Femur (tissue), 1 donor: ENCODE measurements at places on chromosomes 5 and 9.
A peak's percentile ranks its signal among the peaks of the same experiment; 100 is the strongest.

DNA sequence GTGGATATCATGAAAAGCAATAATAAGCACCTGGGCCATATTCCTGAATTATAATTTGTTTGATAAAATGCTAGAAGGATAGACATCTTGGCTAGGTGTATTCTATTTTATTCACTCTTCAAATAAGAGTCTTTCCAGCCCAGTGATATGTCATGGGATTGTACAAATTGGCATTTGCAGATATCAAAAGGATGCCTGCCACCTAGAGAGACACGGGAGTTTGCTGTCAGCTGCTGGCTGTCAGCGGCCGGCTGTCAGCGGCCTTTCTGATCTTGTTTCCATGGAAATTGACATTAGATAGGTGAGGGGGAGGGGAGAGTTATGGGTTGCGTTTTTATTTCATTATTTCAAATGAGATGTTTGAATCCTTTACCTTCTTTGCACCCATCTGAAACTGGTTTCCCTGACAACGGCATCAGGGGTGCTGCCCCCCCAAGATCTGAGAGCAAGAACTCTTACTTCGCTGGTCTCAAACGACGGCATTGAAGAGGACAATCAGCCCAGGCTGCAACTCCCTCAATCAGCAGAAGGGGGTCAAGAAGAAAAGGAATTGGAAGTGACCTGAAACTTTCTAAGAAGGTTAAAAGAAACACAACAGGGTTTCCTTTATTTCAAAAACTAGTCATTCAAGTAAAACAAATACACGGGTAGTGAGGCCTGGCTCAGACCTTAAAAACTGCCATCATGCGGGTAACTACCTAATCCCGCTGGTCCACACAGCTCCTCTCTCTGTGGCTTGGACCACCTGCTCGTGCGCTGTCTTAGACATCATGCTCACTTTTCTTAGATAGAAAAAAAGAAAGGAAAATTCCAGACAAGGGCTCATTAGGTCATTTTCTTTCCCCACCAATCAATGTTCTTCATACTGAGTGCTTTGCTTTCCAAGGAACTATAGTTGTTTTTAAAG, 115.7 kb downstream of the TLE1 start:
- DNase-seq, result no peak

DNA sequence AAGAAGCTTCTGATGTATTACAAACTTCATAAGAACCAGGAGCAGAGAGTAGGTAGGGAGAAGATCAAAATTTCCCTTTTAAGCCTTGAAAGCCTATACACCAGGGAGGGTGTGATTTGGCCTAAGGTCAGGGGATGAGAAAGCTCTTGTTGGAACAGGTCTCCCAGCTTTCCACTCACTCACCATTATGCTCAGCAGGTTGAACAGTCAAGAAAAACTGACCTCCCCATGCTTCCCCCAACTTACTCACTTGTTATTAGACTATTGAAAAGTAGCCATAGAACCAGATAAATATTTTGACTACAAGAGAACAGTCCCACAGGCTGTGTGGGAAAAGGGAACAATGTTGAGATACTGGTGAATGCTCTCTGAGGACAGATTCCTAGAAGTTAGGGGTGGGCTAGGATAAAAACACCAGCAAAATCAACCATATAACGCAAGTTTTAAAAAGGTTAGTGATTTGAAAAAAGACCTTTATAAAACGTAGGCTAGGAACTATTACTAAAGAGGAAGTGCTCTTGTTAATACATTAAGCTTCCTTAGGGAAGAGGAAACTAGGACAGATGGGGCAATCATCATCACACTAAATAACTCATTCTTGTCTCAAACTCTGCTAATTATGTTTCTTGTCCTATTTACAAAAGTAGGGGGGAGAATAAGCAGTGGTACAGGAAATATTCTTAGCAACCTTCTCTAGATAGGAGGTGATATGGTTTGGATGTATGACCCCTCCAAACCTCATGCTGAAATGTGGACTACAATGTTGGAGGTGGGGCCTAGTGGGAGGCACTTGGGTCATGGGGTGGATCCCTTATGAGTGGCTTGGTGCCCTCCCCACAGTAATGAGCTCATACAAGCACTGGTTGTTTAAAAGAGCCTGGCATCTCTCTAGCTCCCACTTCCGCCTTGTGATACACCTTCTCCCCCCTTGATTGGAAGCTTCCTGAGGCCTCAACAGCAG, 31.0 kb downstream of the PCDHGC5 start:
- DNase-seq, result no peak

DNA sequence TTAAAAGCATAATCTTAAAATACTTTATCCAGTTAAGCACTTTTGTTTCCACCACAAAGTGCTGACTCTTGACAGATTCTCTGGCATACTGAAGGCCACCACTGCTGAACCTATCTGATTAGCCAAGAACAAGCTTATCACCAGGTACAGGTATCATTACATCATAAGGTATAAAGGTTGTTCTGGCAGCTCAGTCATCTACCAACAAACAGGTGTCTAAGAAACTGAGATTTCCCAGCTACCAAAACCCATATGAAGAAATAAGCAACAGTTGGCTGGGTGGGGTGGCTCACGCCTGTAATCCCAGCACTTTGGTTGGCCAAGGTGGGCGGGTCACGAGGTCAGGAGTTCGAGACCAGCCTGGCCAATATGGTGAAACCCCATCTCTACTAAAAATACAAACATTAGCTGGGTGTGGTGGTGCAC, 5.0 kb downstream of the MTMR12 start:
- no peak for DNase-seq

DNA sequence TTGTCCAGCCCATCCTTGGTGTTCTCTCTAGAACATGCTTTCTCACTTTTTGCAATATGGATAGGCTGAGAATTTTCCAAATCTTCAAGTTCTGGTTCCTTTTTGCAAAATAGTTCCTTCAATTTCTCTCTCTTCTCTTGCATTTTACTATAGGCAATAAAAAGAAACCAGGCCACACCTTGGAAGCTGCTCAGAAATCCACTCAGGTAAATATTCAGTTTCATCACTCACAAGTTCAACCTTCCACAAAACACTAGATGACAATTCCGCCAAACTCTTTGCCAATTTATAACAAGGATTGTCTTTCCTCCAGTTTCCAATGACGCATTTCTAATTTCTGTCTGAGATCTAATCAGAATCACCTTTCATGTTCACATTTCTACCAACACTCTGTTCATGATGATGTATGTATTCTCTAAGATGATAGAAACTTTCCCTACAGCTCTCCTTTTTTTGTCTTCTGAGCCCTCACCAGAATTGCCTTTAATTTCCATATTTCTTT, 204.2 kb upstream of the PIK3R1 start:
- DNase-seq, result no peak

- DNase-seq, result no peak
Measured at GRCh38 chr5:90747175-90747574, 188.6 kb downstream of the ADGRV1 start.

DNA sequence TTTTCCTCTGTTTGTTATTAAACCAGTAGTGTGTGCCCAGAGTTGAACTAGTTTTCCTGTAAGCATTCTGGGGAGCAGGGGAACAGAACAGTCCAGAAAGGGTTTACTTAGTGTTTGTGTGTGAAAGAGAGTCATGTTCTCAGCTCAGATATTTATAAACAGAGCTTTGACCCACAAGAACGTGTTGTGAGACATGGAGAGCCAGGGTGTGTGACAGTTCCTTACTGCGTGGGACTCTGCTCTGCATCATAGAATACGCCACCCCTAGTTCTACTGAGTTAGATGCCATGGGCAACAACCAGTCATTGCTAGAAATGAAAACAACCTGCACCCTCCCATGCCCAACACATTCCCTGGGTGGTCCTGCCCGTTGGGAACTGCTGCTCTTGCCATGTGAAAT, 330.7 kb downstream of the NDUFS4 start:
- no peak for DNase-seq

- no peak for DNase-seq
Measured at GRCh38 chr5:109838157-109838556, 148.4 kb downstream of the MAN2A1 start.

- no peak for DNase-seq
Measured at GRCh38 chr5:11040345-11040744, 279.3 kb upstream of the DAP start.

- DNase-seq, result no peak
Measured at GRCh38 chr5:131373265-131373664, 109.4 kb downstream of the CDC42SE2 start.

DNA sequence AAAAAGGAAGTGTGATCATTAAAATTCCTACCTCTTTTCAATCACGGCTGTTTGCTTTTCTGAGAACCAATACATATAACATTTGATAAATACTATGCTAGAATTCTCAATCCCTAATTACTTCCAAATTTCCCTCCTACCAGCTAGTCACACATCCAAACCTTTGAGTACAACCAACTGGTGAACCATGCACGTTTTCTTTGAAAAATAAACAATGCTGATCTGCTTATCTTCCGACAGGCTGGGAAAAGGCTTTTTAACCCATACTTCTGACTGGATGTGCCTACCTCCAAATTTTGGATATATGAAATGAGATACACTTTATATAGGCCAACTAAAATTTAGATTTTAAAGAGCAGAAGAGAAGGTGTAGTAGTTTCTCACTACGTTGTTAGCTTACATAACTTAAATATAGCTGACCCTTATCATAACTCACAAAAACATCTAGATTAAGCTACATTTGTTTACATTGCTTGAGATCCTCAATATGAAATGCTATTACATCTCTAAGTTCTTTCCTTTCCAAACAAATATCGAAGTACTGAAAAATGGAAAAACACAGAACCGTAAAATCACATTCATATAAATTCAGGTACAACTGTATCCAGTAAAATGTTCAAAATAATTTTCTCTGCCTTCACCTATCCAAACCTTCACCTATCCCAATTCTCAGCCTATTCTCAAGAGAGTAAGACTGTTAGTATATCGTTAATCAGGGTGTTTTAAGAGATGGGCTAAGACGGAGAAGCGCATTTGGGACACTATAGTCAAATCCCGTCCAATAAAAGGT, 2.1 kb downstream of the NR3C1 start:
- no peak for DNase-seq

DNA sequence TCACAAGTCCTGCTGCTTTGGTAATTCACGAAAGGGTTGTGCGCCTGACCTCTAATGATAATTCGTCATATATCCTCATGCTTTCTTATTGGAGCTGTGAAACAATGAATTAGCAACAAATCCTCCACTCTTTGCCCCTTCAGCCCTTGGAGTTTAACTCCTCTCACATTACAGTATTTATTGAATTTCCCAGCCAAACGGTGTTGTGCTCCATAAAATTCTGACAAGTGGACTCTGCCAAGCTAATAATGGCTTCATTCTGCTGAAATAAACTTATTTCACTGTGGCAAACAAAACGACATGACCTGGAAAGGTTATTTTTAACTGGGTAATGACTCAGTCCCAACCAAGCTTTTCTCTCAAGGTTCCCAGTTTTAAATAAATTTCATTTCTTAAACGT, 984.4 kb upstream of the DMAC1 start:
- DNase-seq, result no peak

GRCh38 chr5:17801595-17801994, 167.3 kb downstream of the TAF11L14 start:
- no peak for DNase-seq

DNA sequence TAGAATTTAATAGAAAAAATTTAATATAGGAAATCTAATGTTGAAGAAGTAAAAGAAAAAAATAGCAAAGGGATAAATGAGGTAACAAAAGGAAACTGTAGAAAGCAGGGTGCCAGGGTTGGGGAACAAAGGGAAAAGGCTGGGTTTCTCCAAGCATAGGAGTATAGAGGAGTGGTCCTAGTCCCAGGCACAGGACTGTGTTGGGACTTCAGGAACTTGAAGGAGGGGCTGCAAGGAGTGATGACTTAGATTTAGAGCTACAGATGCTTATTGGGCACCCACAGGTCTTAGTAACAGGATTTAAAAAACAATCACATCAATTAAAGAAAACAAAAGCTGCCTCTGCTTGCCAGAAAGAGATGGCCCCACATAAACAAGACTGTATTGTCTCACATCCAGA, 396.5 kb upstream of the TNC start:
- no peak for DNase-seq

GRCh38 chr5:137939331-137939730, 50.1 kb downstream of the PKD2L2 start:
- DNase-seq, result no peak

GRCh38 chr5:170151097-170151831, 45.6 kb downstream of the FOXI1 start:
- peak; percentile 29 for DNase-seq

- DNase-seq, result peak; percentile 13
Measured at GRCh38 chr5:150103678-150104549, 17.6 kb upstream of the CSF1R start.

GRCh38 chr5:1561402-1561929, 37.7 kb upstream of the LPCAT1 start:
- no peak for DNase-seq

DNA sequence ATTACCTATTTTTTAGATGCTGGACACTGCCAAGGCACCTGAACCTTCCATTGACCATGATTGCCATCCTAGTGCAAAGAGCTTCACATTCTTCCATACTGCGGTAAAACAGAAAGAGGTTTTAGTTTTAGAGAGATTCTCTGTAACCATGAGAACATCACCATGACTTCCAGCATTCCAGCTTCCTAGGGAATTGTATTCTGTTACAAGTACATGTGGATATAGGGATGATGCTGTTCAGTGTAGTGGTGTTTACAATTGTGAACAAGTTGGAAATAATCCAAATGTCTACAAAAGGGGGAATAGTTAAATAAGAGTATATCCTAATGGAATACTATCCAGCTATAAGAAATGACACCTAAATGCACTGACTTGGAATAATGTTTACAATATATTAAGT, 22.4 kb downstream of the NIPSNAP3B start:
- DNase-seq, result no peak

GRCh38 chr5:23027331-23027730, 174.2 kb upstream of the CDH12 start:
- DNase-seq, result no peak

- DNase-seq, result no peak
Measured at GRCh38 chr9:136258299-136258625, 12.7 kb upstream of the QSOX2 start.

DNA sequence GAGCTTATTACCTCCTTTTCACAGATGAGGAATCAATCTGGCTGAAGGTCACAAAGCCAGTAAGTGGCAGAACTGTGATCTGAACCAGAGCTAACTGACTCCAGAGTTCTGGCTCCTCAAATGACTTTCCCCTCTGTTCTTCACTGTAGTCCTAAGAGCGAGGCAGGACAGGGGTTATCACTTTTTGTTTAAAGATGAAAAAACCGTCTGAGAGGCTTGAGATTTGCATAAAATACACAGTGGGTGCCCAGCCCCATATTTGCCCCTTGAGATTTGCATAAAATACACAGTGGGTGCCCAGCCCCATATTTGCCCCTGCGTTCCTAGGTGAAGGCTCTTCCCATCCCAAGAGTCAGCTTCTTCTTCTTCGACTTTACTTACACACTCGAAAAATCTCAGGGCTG, 667 bp downstream of the FBXO10 start:
- DNase-seq, result no peak

GRCh38 chr5:54793468-54794134, 191.8 kb downstream of the ESM1 start:
- peak; percentile 81 for DNase-seq
